GM12892 (cell line): ENCODE measurements at places on chromosomes 2 and 18.

- DNase-seq, result no peak
These were observed 391.3 kb upstream of the CELF4 start for GRCh38 chr18:37956902-37957301.

- DNase-seq, result no peak
These were observed 121.8 kb downstream of the SLC4A10 start for GRCh38 chr2:161745866-161746614.

GRCh38 chr18:49019446-49020045 is 68.8 kb upstream of the SMAD7 start:
- DNase-seq, result peak; percentile 13

- no peak for DNase-seq
These were observed 5.6 kb upstream of the SMAD7 start for GRCh38 chr18:48956356-48956755.

DNA sequence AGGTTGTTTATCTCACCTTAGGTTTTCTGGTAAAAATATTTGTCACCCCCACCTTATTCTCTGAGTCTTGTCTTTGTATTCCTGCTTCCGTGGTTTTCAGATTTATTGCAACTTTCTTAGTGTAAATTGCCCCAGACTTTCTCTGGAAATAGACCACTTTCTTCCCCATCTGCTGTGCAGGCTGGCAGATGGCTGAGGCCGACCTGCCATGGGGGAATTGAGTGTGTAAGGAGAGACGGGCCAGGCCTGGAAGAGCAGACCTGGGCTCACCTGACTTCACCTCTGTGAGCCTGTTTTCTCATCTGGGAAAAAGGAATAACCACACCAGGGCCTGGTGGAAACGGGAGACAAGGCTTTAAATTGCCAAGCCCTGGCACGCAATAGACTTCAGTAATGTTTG is 44.9 kb downstream of the ACKR3 start:
- DNase-seq, result no peak

DNA sequence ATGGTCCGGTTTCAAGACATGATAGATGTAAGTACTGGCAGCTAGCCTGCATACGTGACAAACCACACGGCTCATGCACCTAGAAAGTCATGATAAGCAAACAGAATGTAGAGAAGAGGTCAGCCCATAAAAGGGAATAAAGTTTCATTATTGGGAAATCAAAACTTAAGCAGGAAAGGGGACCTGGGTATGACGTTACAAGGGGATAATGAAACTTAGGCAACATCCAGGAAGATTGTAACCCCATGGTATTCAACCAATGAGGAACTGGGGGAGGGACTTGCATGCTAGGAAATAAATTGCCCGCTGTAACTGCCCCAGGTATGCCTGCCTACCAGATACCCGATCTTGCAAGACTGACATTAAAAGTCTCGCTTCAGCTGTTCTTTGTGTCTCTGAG is 1679.0 kb downstream of the SUCLG1 start:
- DNase-seq, result no peak

DNA sequence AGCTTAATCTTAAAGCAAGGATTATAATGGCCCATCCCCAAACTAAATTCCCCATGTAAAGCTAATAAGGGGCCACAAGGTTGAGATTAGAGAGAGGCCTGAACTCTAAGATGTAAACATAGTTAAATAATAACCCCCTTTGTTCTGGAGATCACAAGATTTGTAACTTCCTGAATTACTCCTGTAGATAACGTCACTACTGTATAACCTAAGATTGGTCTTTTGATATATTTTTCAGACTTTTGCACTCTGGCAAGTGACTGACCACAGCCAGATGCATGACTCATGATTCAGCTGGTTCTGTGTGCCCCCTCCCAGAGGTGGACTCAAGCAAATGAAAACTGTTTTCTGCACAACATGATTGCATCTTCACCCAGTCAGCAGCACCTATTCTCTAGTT is 686.0 kb upstream of the DDX18 start:
- DNase-seq, result no peak

DNA sequence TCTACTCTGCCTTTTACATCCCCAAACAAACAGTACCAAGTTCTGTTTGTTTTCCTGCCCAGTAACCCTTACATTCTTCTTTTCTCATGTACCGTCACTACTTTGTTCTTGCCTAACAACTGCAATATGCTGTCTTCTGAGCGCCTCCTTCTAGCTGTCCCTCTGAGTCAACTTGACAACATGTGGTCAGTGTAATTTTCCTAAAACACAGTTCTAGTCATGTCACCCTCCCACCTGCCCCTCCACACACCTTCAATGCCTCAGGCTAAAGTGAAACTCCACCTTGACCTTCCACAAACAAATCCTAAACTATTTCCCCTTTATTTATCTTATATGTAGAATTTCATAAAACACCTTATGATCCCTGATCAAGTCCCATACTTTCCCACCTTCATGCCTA is 124.6 kb upstream of the CD302 start:
- DNase-seq, result no peak

- no peak for DNase-seq
These were observed 57.6 kb upstream of the STK17B start for GRCh38 chr2:196229013-196229412.

GRCh38 chr2:221197225-221197856 is 374.8 kb downstream of the EPHA4 start:
- DNase-seq, result no peak

- DNase-seq, result no peak
These were observed 21.4 kb upstream of the MYO3B start for GRCh38 chr2:170156592-170156991.

DNA sequence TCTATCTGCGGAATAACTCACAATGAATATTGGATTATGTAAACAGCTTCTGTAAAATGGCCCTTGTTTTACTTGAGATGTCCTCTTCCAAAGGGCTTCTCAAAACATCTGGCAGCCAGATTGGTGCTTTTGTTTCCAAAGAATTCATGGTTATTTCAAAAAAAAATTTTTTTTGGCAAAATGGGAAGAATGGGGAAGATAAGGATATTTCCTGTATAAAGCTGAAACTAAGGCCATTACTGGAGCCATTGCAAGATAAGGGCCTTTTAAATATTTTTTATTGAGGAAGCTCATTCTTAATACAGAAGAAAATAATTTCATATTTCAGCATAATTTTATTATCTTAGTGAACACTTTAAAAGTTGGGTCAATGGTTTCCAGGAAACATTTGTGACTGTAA is 259.1 kb downstream of the GALNT13 start:
- DNase-seq, result no peak

DNA sequence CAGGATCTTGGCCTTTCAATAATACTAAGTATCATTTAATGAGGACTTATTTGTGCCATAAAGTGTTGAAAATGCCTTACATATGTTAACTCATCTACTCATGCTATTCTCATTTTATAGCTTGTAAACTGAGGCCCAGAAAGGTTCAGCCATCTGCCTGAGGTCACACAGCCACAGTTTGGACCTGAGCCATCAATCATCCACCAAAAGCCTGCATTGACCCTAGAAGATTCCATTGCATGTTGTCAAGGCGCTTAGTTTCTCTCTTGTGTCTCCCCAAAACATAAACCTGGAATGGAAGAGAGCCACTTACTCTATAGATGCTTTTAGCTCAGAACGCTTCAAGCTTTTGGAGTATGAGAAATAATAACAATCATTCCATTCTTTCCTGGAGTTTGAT is 26.8 kb downstream of the NPAS2 start:
- no peak for DNase-seq

GRCh38 chr18:45764000-45764686 is 40.2 kb downstream of the SLC14A1 start:
- DNase-seq, result no peak

GRCh38 chr2:222241128-222241870 is 57.5 kb downstream of the PAX3 start:
- no peak for DNase-seq

- no peak for DNase-seq
These were observed 2.1 kb downstream of the HADHB start for GRCh38 chr2:26246818-26247217.

- DNase-seq, result no peak
These were observed 32.0 kb downstream of the FASTKD2 start for GRCh38 chr2:206797376-206797775.

DNA sequence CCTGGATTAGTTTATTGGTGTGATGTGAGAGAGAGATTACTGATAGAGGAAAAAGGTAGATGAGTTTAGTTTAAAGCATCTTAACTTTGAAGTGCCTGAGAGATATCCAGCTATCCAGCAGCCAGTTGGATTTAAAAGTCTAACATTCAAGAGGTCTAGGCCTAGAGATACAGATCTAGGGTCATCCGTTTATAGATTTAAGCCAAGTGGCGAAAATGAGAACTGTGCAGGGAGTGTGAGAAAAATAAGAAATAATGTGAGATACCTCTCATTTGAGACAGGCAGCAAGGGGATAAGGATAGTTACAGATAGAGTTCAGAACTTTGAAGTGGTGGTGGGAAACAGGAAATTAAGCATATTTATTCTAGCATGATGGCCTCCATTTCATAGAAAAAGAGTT is 5.3 kb upstream of the ORC2 start:
- DNase-seq, result no peak

DNA sequence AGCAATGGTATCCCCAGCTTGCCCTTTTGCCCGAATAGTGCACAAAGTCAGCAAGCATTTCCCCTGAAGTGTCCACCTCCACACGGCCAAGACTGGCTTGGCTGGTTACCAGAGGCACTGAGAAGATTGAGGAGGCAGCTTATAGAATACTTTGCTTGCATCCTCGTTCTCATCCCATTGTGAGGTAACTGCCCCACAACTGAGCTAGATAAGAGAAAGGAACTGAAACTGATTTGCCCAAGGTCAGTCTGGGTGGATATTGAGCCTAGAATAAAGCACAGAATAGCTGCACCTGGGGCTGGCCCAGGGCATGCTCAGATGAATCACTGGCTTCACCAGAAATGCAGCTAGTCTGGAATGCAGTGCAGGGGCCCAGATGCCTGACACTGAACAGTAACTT is 32.7 kb upstream of the MAP4K3 start:
- DNase-seq, result peak; percentile 28

DNA sequence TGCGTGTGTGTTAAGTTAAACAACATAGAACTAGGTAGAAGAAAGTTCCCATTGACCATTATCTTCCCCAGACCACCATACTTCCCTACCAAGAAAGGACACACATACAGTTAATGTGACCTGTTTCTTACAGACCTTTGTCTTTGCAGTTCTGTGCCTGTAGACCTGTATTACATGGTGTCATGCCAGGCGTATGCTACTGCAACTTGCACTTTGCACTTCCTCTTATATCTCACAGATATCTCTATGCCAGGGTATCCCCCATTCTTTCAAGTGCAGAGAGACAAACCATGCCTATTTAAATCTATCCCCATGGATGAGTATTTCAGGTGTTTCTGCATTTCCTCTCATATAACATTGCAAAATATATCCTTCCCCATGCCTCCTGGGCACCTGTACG is 136.8 kb upstream of the PKDCC start:
- no peak for DNase-seq

- DNase-seq, result no peak
These were observed 608.8 kb downstream of the ADCYAP1 start for GRCh38 chr18:1513519-1513918.

- DNase-seq, result no peak
These were observed 8.8 kb downstream of the NABP1 start for GRCh38 chr2:191686729-191687128.
